ENCODE measurements at places on chromosomes 3 and 15.
A peak's percentile ranks its signal among the peaks of the same experiment; 100 is the strongest.

DNA sequence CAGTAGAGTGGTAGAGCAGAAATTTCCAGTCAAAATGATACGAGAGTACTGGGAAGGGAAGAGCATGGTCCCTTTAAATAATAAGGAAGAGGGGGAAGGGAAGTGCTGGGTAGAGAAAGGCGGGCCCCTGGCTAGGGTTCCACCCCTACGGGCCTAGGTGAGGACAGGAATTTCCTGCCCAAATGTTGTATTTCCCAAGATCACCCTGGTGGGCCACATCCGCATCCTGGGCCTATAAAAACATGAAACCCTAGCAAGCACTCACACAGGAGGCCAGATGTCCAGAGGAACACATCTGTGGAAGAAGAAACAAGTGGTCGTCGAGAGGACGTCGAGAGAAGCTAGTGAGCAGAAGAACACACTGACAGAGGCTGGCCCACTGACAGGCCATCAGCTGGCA is 661.2 kb downstream of the SQOR start:
- DNase-seq = no peak

DNA sequence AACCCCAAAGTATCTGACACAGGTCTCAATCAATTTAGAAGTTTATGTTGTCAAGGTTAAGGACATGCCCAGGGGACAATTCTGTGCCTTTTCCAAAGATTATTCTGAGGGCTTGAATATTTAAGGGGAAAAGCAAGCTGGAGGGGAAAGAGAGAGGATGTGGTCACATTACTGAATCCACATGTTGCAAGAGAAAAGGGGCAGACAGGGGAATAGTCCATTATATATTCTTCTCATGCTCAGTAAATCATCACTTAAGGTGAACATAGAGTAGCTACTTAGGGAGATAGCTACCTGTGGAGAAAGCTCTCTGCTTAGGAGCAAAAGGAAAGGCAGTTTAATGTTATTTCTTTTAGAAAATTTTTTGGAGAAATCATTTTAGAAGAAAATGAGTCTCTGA is 751.6 kb downstream of the SI start:
- DNase-seq = no peak

- DNase-seq = no peak
Measured at GRCh38 chr3:140501061-140501769, 176.6 kb upstream of the TRIM42 start.

- no peak for DNase-seq
Measured at GRCh38 chr15:65623103-65623502, 1.4 kb downstream of the SLC24A1 start.

GRCh38 chr3:39712413-39713048 is 96.9 kb upstream of the MYRIP start:
- no peak for DNase-seq

DNA sequence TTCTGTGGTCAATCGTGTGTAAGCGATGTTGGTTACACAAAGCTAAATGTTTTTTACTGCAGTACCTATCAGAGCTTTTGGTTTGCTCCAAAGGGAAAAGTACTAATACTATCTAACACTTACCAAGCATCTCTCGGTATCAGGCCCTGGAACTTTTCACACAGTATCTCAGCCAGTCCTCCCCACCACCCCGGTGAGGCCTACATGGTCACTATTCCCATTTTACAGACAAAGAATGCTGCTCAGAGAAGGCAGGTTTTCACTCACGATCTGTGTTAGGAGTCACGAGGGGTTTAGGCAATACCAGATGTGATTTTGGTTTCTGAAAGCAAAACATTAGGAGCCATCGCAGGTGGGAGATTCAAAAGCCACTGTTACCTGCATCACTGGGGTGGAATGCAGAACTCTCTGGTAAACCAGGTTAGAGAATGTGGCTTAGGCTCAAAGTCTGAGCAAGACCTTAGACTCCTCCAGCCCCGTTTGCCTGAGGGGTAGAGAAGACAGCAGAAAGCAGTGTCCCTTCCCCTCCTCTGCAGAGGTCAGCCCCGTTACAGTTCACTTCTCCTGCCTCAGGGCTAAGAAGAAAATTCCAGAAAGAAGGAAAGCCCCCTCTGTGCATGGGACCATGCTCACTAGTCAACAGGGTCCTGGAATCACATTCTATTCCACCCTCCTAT is 57.2 kb downstream of the XXYLT1 start:
- DNase-seq = no peak

- DNase-seq = no peak
Measured at GRCh38 chr3:50358355-50358910, 888 bp downstream of the TMEM115 start.

- no peak for DNase-seq
Measured at GRCh38 chr3:114356525-114356924, 62.7 kb downstream of the TIGIT start.

DNA sequence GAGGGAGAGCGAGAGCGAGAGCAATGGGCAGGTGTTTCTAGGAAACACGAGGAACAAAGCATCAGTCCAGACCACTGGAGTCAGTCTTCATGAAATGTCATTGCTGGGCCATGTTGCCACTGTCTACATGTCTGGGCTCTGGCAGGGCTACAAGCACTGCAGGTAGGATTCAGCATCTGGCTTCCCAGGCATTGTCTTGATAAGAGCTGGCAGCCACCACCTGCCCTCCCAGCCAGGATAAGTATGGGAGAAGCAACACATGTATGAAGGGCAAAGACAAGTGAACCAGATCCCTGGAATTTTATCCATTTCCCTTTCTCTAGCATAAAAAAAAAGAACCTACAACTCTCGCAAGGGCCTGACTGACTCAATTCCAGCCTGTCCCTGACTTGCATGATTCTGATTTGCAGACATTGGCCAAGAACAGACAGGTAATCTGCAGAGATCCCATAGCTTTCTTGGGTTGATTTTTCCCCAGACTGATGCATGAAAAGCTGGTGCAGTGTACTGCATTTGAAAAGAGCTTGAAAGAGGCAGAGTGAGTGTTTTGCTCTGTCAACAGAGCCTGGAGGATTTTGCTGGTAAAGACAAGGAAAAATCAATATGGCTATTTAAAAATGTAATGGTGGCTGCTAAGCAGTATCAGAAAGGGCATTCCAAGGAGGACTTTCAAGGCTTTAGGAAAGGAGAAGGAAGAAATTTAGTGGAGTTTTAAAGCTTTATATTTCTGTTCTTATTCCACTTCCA is 157.2 kb upstream of the MYRIP start:
- DNase-seq = no peak

- DNase-seq = no peak
Measured at GRCh38 chr15:74193905-74194304, 8.7 kb downstream of the STRA6 start.

- no peak for DNase-seq
Measured at GRCh38 chr15:87312221-87312620, 944.3 kb downstream of the NTRK3 start.

DNA sequence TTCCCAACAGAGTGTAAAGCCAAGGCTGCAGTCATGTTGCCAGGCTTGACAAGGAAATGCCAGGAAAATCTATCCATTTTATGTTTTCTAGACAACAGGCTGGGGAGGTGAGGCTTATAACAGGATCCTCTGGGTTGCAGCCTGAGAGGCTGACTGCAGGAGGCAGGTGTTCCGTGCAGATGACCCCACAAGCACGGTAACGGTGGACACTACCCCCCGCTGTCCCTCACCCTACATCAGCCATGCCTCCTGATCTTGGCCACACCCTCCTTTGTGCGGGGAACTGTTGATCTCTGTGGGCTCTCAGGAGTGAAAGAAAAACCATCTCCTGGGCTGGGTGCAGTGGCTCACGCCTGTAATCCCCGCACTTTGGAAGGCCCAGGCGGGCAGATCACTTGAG is 68.0 kb upstream of the ADPGK start:
- no peak for DNase-seq

DNA sequence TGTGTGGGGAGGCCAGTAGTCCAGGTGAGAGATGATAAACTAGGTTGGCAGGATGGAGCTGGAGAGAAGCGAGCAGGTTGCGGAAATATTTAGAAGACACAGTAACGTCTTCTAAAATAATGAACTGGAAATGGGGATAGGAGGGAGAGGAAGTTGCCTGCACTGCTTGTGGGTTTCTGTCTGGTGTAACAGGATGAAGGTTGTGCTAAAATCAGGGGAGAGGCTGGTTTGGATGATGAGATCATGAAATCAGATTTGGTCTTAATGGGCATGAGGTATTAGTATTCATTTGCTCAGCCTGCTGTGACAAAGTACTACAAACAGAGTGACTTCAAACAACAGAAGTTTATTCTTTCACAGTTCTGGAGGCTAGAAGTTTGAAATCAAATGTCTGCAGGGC is 32.1 kb upstream of the TNFAIP8L3 start:
- DNase-seq = no peak

DNA sequence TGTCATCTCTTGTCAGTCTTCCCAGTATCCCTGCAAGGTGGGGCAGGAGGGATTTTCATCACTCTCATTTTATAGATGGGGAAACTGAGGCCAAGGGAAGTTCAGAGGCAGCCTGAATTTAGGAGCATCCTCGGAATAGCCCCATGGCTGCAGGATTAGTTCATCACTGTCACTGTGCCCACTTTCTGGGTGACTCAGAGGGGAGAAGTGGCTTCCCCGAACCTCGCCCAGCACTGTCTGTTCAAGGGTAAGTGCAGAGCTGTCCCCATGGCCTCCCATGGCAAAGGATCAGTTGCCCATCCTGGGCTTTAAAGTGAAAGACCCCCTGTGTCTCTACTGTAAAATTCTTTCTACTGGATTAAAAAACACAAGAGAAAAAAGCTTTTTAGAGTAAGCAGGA is 60.0 kb upstream of the SEC13 start:
- no peak for DNase-seq

DNA sequence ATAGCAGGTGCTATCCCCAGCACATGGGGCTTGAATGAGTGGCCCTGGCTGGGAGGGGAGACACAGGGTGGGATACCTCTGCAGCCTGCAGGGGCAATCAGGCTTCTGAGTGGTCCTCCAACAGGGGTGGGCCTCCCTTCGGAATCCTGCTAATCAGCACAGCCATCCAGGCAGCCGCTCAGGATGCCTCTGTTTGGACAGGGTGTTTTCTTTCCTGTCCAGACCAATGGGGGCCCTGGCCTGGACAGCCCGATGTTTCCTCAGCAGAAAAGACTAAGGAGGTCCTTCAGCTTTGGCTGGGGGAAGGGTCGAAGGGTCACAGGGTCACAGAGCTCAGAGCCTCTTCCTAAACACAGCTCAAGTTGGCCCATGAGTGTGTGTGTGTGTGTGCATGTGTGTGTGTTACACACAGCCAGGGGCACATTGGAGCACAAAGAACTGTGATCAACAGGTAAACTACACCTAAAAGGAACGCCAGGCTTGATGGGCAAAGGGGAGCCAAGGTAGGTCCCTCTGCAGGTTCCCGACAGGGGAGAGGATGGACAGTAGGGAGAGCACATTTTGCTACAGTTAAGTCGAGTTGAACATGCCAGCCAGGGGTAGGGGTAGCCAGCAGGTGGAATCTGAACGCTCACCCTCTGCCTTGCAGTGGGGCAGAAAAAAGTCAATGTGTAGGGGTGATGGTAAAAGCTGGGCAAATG is 1.1 kb upstream of the HAPLN3 start:
- DNase-seq = no peak

DNA sequence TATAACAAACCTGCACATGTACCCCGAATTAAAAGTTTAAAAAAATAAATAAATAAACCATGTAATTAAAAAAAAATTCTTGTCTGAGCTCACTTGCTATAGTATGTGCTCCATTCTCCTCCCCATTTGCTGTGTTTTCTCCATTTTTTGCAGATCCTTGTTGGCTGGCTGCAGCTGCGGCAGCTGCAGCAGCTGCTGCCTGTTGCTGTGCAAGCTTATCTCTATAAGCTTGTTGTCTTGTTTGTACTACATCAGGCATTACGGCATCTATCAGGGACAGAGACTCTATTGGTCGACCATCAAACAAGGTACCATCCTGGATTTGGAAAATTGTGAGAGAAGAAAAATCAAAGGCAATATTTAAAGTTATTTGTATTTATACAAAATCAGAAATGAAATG is 145.9 kb downstream of the TBL1XR1 start:
- DNase-seq = peak; percentile 46

DNA sequence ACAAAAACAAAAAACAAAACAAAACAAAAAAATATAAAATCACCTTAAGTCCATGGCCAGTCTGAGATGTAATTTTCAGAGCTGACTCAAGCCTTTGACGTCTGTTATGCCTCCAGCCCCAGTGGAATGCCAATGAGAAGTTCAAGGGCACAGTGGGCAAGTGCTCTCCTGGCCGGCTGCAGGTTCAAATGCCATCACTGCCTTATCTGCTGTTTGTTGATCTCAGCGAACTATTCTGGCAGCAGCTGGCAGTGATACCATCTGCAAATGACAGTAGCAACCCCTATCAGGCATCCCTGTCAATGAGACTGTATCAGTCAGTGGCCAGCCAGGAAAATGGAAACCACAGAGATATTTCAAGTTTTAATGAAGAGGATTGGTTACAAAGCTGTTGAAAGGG is 10.8 kb upstream of the PDE8A start:
- DNase-seq = no peak

DNA sequence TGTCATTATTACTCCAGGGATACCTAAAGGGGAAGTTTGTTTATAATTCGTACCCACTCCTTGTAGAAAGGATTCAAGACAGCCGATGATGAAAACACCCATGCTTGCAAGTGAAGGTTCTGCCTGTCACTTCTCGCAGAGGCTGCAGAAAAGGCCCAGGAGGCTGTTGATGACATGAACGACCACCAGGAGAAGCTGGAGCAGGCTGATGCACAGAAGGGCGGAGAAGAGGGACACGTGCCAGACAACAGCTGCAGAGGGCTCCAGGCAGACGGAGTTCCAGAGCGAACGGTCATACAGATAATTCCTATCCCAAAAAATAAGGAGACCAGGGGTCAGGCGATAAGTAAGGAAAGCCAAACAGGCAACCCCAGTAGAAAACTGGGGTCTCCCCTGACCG is 5.7 kb upstream of the DYNLT2B start:
- no peak for DNase-seq

DNA sequence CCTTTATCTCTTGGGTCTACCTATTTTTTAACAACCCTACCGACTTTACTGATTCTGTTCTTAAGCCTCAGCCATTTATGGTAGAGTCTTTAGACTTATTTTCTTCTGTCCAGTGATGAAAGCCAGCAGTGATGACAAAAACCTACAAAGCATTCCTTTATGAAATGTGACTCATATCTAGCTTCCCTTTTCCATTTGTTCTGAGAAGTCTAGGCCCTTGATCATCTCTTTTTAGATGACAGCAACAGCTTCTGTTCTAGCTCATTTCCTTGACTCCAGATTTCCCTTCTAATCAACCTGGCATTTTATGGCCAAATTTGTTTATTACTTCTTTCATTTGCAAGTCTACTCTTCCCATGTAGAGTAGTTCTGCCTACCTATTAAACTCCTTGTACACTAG is 36.1 kb downstream of the CFAP44 start:
- no peak for DNase-seq

- no peak for DNase-seq
Measured at GRCh38 chr15:41020829-41021228, 67.6 kb downstream of the CHAC1 start.

DNA sequence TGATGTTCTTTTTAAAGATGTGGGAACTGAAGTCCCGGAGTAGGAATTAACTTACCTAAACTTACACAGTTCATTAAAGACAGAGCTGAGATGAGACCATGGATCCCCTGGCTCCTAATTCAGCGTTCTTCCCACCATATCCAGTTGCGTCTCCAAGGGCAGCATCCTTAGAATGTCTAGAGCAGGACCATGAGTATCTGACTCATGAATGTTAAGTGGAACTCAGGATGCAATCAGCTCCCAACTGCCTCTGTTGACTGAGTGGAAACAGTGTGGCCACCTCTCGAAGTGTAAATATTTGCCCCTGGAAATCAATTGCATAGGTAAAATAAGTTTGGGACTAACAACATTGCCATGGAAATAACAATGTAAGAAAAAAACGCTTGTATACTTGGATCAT is 2.5 kb downstream of the SNTN start:
- no peak for DNase-seq

GRCh38 chr15:77862651-77863104 is 214.8 kb downstream of the TBC1D2B start:
- no peak for DNase-seq
